Effector memory CD4-positive, alpha-beta T cell (primary cell): ENCODE measurements at places on chromosomes 5 and 9.

DNA sequence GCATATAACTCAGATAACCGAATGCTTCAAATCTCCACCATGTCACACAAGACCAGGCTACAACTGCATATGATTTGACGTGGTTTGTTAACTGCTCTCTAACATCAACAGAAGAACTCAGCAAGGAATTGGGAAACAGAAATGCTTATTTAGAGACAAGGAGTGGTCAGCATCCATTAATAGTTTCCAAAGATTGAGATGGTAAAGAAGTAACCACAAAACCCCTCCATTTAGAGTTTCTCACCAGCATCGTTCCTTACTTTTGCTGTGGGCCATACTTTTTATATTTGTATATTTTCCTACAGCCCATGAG, 25.2 kb downstream of the DPYSL3 start:
- H3K36me3 ChIP-seq, result no peaks in the 10 kb centered on the region
- no peaks in the 10 kb centered on the region for H3K27me3 ChIP-seq
- no peak for DNase-seq
- no peak overlapping the region for H3K4me3 ChIP-seq
- H3K4me1 ChIP-seq, result no peaks in the 10 kb centered on the region

GRCh38 chr5:29972597-29972996, 1220.9 kb upstream of the CDH6 start:
- no peaks in the 10 kb centered on the region for H3K36me3 ChIP-seq
- H3K4me1 ChIP-seq, result no peaks in the 10 kb centered on the region
- H3K27me3 ChIP-seq, result no peaks in the 10 kb centered on the region

DNA sequence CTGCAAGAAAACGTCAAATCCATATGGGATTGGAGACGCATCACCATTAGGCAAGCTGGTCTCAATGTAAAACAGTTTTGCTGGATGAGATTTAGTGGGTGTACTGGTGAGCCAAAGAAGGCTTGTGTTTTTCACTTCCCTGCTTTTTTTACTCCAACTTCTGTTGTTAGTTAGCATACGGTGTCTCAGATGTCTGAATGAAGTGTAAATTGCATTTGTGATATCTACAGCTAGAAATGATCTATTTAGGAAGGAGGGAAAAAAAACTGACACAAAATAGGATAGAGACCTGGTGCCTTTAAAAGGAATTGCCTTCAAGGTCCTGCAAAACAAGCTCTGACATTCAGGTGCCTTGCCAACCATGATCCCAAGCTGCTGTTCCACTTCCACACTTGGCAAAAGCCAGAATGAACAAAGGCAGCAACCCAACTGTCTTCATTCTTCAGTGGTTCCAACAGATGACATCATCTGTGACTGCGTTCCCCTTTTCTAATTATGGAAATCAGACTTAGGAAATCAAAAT, 104.2 kb upstream of the RAI14 start:
- no peak overlapping the region for H3K4me3 ChIP-seq
- H3K27ac ChIP-seq, result no peak overlapping the region
- no peaks in the 10 kb centered on the region for H3K36me3 ChIP-seq
- no peaks in the 10 kb centered on the region for H3K4me1 ChIP-seq
- DNase-seq, result no peak

DNA sequence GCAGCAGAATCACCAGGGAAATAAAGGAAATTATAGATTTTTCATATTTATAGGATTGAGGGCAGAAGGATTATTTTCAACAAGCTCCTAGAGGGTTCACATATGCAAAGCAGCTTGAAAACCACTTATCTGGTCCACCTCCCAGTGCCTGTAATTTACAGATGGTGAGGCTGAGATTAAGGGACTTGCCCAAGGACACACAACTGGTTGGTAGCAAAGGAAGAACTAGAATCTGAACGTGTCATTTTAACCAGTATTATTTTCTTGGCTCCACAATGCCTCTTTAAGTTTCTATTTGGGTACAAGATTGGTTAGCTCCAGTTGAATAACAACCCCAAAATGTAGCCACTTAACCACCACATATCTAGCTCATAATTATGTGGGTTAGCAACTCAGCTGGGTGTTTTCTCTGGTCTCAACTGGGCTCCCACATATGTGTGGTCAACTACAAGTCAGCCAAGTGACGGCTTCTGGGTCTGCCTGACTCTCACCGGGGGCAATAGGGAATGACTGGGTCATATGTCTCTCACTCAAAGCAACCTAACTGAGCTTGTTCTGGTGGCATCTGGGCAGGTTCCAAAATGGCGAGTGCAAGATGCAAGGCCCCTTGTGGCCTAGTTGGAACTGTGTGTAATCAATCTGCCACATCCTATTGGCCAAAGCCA, 127.7 kb downstream of the ZDHHC21 start:
- DNase-seq, result no peak
- H3K4me1 ChIP-seq, result no peaks in the 10 kb centered on the region
- H3K4me3 ChIP-seq, result no peak overlapping the region
- H3K27ac ChIP-seq, result no peak overlapping the region
- H3K36me3 ChIP-seq, result no peaks in the 10 kb centered on the region

DNA sequence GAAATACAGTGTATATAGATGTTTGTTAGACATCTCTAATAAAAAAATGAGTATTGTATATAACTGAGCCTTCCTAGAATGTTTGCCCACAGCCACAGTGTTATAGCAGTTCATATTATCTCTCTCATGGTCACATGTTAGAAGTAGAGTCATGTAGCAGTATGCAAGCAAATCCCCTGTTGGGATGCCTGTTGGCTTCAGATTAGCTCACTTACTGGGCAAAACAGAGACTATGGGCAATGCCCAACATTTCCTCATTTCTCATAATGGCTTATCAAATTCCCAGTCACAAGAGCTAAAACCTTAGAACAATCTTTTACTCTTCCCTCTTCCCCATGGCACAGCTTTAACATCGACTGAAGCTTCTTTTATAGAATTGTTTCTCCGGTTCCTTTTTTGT, 27.0 kb upstream of the PDCD1LG2 start:
- H3K27ac ChIP-seq, result no peak overlapping the region
- no peaks in the 10 kb centered on the region for H3K27me3 ChIP-seq
- no peak for DNase-seq

DNA sequence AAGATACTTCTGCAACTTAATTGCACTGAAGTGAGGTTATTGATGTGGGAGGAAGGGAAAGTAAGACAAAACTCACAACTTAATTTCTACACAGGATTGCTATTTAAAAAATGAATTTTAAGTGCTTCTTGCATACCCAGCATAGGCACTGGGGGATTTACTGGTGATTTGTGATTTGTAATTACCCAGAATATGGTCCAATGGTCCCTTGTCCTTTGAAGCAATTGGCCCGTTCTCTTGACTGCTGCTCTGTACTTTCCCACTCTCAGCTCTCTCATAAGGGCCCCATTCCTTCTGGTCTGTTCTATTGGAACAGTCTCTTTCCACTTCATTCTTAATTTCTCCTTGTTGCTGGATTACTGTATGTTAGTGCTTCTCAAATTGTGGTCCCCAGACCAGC, 75.4 kb upstream of the SPATA31D4 start:
- H3K27ac ChIP-seq, result no peak overlapping the region
- no peaks in the 10 kb centered on the region for H3K36me3 ChIP-seq
- DNase-seq, result no peak
- H3K27me3 ChIP-seq, result no peaks in the 10 kb centered on the region
- H3K4me3 ChIP-seq, result no peak overlapping the region
- no peaks in the 10 kb centered on the region for H3K4me1 ChIP-seq

GRCh38 chr9:134942011-134942787, 24.5 kb upstream of the FCN1 start:
- no peak overlapping the region for H3K27ac ChIP-seq
- H3K4me3 ChIP-seq, result no peak overlapping the region
- no peaks in the 10 kb centered on the region for H3K36me3 ChIP-seq

GRCh38 chr5:124909734-124910133, 163.3 kb upstream of the ZNF608 start:
- H3K4me3 ChIP-seq, result no peak overlapping the region
- no peak for DNase-seq
- no peaks in the 10 kb centered on the region for H3K27me3 ChIP-seq
- H3K36me3 ChIP-seq, result no peaks in the 10 kb centered on the region
- no peak overlapping the region for H3K27ac ChIP-seq
- no peaks in the 10 kb centered on the region for H3K4me1 ChIP-seq

- no peaks in the 10 kb centered on the region for H3K27me3 ChIP-seq
- H3K4me1 ChIP-seq, result no peaks in the 10 kb centered on the region
- H3K4me3 ChIP-seq, result no peak overlapping the region
- peaks cover 18% of the 10 kb centered on the region for H3K36me3 ChIP-seq
- no peak for DNase-seq
Measured at GRCh38 chr9:37820142-37820541, 19.5 kb downstream of the DCAF10 start.

DNA sequence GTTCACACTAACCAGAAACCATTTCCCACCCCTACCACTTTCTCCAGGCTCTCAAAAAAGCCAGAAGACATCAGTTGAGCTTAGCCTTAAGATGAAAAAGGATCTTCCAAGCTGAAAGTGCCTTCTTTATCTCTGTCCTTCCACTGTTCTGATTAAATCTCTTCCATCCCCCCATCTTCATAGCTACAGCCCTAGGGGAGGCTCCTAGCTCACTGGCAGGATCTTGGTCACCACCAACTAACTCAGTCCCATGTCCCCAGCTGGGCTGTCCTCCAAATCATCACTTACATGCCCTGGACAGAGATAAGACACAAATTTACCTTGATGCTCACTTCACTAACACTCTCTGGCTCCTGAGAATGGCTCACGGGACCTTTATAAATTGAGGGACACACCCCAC, 14.3 kb downstream of the LCP2 start:
- H3K27me3 ChIP-seq, result no peaks in the 10 kb centered on the region
- no peak overlapping the region for H3K4me3 ChIP-seq
- peaks cover 89% of the 10 kb centered on the region for H3K4me1 ChIP-seq
- peaks cover 46% of the 10 kb centered on the region for H3K36me3 ChIP-seq
- DNase-seq, result no peak

GRCh38 chr5:164041105-164041504, 535.7 kb downstream of the MAT2B start:
- H3K27ac ChIP-seq, result no peak overlapping the region
- DNase-seq, result no peak
- no peaks in the 10 kb centered on the region for H3K27me3 ChIP-seq
- H3K36me3 ChIP-seq, result no peaks in the 10 kb centered on the region

DNA sequence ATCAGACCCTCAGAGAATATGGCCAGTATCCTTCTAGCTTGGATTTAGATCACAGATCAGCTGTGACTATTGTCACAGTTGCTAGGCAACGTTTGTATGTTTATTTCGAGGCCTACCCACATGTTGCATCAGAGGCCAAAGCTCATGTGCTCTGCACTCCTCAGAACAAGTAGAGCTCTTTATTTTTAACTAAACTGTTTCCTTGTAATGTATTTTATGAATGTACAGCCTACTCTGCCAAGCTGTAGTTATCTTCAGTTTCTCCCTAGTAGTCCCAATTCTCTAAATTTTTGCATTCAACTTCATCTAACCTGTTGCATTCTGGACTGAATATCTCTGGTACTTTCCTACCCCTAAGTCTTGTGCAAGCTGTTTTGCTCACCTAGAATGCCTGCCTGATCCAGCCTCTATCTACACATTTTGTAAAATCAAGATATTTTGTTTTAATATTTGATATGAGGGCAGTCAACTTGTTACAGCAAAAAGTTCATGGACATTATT, 52.8 kb downstream of the CAST start:
- H3K4me3 ChIP-seq, result no peak overlapping the region
- H3K36me3 ChIP-seq, result peaks cover 3% of the 10 kb centered on the region
- no peaks in the 10 kb centered on the region for H3K27me3 ChIP-seq
- H3K27ac ChIP-seq, result peak overlapping the region; percentile 37

DNA sequence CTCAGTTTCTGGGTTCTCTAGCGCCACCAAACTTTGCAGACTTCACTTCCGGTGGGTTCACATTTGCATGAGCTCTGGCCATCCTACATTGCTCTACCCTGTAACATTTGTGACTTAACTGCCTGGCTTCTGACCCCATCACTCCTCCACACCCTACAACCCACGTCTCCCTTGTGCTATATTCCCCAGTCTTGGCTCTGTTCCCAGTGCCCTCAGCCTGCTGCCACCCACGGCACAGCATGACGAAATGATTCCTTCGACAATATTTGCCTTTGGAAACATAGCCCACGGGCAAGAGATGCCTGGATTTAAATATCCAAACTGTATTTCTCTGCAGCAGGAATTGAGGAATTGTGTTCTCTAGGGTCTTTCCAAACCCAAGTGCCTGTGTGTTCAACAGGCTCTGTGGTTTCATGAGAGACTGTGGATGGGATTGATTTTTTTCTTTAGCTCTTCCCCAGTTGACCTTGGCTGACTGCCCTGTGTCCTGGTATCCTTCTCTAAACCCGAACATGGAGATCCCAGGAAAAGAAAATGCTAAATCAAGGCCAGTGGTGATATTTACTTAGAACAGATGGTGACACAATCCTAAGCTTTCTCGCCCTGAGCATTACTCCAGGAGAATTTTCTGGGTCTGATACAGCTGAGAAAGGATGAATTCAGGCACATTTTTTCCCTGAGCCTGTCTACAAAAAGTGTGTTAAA, 44.4 kb upstream of the GRIA1 start:
- no peak overlapping the region for H3K27ac ChIP-seq
- H3K4me3 ChIP-seq, result no peak overlapping the region
- no peaks in the 10 kb centered on the region for H3K36me3 ChIP-seq
- H3K27me3 ChIP-seq, result no peaks in the 10 kb centered on the region
- H3K4me1 ChIP-seq, result no peaks in the 10 kb centered on the region

DNA sequence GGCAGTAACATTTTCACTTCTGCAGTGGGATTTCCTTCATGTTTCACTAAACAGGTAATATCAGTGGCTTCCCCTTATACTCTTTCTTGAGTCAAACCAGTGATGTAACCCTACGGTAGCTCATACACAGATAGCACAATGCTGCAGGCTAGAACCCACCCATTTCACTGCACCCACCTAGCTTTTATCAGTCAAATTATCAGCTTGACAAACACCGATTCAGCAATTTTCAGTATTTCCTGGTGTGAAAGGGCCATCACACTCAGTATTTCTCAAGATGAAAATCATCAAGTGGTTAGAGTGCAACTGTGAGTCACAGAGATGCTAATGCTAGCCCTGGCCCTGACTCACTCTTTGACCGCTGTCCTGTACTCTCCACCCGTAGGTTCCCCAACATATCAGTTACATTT, 242.3 kb upstream of the PTGER4 start:
- peaks cover 29% of the 10 kb centered on the region for H3K4me1 ChIP-seq
- DNase-seq, result no peak
- H3K27ac ChIP-seq, result peak overlapping the region; percentile 64

DNA sequence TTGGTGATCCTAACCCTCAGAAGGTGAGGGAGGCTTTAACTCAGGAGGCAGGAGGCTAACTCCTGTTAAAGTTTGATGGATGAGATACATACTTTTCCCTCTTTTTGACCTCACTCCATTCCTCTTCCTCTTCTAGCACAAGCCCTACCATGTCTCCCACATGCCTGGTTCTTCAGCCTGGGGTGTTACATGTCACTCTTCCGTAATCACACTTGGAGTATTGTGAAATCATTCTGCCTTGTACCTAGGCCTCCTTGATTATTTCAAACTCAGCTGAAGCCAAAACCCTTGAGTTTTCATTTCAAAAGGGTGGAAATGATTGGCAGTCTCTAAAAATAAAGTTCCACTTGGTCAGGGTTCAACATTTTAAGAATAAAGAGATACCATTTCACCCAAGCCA, 1.8 kb downstream of the PLAC8L1 start:
- no peaks in the 10 kb centered on the region for H3K27me3 ChIP-seq
- H3K4me1 ChIP-seq, result no peaks in the 10 kb centered on the region
- no peak overlapping the region for H3K4me3 ChIP-seq
- H3K36me3 ChIP-seq, result no peaks in the 10 kb centered on the region
